Activated CD4-positive, alpha-beta T cell treated with anti-CD3 and anti-CD28 coated beads, Interleukin-2, amount 10 ng/mL, durations not matched to agents 7 days and 5 days (primary cell): ENCODE measurements at places on chromosomes 3 and 15.

- DNase-seq: no peak
Observed at GRCh38 chr3:4313606-4314293, 10.6 kb downstream of the SETMAR start.

GRCh38 chr3:52399593-52399992 is 45.3 kb downstream of the SEMA3G start:
- no peak for DNase-seq

DNA sequence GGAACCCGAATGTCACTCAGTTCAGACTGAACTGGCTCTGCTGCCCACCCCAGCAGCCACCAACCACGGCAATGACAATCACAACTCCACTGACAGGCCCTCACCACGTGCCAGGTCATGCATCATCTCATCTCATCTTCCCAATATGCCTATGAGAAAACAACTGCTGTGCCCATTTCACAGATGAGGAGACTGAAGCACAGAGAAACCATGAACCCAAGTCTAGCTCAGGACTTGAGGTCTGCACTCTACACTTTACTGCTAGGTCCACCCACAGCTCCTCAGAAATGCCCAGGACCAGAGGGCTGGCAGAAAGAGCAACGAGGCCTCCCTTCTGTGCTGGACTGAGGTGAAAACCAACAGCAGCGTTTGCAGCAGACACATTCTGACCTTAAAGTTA is 99.2 kb upstream of the LINGO1 start:
- DNase-seq: no peak

GRCh38 chr3:11282250-11283138 is 10.3 kb downstream of the ATG7 start:
- DNase-seq: no peak

DNA sequence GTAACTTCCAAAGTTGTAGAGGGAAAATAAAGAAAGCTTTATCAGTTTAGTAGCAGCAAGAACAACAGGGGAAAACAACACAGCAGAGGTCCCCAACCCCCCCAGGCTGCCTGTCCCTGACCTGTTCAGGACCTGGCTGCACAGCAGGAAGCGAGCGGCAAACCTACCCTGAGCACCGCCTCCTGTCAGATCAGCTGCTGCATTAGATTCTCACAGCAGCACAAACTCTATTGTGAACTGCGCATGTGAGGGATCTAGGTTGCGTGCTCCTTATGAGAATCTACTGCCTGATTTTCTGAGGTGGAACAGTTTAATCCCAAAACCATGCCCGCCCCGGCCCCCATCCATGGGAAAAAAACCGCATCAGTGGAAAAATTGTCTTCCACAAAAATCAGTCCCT is 40.3 kb downstream of the USP50 start:
- DNase-seq: no peak

DNA sequence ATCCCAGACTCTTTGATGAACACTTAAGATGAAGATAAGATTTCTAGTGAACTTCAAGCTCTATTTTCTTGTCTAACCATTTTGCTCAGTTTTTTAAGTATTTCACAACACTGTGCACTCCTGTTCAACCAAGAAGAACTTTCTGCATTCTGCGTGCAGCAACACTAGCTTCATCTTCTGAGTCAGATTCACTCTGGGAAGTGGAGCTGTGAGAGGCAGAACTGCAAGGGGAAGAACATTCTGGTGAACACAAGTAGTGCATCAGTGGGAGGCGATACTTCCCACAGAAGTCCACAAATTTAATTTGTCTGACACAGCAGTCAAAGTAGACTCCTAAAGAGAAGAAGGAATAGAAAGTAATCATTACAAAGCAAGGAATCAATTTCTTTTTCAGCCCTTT is 18.1 kb downstream of the LRRC58 start:
- no peak for DNase-seq

GRCh38 chr15:85491691-85492090 is 111.3 kb downstream of the AKAP13 start:
- no peak for DNase-seq

- no peak for DNase-seq
Observed at GRCh38 chr3:34070831-34071585, 272.6 kb downstream of the PDCD6IP start.

- DNase-seq: peak; percentile 6
Observed at GRCh38 chr3:9600597-9600996, 47.0 kb upstream of the LHFPL4 start.

DNA sequence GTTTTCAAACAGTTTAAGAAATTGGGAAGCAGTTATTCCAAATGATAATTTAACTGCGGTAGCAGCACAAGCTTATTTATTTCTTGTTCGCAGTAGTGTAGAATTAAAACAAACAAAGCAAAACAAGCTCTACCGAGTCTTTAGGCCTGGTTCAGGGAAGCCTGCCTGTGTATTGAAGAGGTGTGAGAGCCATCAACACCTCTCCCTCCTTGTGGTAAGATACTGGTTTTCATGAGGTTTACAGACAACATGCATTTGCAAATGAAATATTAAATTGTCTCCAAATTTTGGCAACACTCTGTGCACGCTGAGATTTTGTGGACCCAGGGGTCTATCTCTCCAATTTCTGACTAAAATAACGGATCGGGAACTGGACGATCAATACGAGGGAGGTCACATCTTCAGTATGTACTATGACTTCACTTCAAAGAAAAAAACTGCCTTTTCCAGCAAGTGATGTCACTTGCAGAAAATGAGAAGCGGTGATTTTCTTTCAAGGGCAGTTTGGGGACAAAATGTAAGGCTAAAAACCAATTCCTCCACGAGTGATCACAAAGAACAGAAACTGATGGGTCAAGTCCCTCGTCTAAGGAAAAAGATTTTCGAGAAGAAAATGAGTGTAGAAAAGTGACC is 721 bp downstream of the ATR start:
- DNase-seq: no peak

- DNase-seq: no peak
Observed at GRCh38 chr15:77461486-77461885, 40.8 kb downstream of the HMG20A start.

DNA sequence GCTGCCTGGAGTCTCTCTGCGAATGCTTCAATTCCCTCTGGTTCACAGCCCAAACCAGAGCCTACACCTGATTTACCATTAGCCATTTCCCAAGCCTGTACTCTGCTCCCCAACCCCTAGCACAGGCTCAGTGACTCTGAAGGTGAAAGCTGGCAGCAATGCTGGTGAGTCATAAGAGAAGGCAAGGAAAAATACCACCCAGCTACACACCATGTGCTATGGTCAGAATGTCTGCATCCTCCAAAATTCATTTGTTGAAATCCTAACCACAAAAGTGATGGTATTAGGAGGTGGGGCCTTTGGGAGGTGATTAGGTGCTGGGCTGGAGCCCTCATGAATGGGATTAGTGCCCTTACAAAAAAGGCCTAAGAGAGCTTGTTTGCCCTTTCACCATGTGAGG is 117.1 kb upstream of the TJP1 start:
- no peak for DNase-seq

DNA sequence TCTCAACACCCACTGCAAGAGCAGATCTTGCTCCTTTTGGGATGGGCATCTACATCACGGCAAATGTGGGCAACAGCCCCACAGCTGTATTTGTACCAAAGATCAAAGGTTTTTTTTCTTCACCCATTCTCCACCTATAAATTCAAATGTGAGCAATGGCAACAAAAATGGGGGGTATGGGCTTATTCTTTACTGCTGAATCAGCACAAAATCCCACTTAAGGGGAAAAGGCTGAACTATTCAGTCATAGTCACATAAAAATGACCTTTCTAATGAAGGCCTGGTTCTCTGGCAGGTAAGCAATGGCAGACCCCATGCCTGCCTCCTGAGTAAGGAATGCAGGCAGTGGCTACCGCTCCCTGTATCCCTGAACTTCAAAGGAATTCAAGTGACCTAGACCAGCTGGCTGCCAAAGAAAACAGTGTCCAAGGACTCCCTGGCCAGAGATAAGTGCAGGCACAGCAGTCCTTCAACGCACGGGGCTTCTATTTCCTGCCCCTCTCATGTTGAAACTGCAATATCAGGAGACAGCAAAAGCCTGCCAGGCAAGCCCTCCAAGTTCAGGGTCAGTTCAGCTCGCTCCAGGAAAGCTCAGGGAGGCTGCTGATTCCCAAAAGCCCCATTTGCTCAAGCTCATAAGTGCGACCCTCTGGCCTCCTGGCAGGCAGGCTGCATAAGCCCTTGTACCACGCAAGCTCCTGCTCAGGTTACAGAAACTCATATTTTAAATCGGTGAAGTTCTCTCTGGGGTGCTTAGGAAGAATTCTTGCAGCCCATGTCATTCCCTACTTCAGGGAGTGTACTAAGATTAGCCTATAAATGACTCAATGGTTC is 134.1 kb downstream of the PDZRN3 start:
- no peak for DNase-seq

DNA sequence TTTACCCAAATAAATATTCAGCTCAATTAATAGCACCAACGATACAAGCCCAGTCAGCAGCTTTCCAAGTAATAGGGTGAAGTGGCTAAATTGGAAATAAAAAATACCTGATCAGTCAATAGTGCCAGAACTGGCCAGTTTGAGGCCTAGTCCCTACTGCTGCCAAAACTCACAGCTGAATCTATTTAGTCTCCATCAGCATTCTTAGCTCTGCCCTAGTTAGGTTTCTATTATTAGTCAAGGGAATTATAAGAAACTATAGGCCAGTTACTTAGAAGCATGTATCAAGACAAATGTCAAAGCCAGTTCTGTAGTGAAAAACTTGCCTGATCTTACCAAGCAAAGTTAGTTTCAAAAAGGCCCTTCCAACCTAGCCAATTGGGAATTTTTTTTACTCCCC is 146.2 kb upstream of the ZBTB20 start:
- DNase-seq: no peak

DNA sequence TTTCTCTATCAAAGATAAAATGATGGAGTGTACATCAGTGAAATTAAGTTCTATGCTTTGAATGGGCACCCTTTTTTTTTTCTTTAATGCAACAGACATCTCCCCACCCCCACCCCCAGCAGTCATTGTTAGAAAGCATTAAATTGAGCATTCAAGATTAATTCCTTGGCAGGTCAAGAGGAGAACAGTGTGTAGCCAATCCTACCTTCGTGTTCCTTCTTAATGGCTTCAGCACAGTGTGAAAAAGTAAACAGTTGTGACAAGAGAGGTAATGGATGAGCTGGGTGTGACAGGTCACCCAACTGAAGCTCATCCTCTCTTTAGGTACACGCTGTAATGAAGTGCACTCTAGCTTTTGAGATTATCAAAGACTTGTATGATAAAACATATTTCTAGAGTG is 198.5 kb upstream of the RARB start:
- DNase-seq: no peak

GRCh38 chr3:173584838-173585831 is 187.6 kb downstream of the NLGN1 start:
- no peak for DNase-seq

- DNase-seq: no peak
Observed at GRCh38 chr3:51378726-51379125, 6.4 kb upstream of the MANF start.

DNA sequence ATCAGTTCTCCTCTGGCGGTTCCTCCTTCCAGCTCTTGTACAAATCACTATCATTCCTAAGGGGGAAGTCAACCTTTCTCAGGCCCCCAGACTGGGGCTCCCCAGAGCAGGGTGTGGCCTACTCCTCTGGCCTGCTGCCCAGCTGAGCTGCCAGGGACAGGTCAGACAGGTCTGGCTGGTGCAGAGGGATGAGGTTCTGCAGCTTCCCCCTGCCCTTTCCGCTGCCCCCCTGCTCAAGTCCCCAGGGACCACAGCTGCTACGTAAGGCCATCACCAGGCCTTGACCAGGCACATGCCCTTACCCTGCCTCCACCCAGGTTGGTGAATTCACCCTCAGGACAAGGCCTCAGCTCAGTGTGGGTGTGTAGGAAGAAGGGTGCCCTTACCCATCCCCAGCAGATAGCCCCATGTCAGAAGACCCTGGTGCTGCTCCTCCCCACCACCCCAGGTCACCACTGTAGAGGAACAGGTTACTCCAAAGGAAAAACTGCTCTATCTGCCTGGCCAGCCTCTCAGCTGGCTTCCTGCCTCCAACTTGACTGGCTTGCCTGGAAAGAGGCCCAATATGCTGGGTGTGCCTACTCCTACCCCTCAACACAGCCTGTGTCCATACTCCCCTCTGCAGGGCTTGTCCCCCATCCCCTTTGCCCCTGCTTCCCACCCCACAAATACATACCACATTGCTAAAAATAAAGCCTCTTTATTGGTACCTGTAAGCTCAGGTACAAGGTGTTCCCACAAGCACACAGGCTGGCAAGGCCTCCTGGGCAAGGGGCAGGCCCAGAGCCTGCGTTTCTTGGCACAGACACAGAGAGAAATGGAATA is 12.0 kb downstream of the CSRNP1 start:
- no peak for DNase-seq

DNA sequence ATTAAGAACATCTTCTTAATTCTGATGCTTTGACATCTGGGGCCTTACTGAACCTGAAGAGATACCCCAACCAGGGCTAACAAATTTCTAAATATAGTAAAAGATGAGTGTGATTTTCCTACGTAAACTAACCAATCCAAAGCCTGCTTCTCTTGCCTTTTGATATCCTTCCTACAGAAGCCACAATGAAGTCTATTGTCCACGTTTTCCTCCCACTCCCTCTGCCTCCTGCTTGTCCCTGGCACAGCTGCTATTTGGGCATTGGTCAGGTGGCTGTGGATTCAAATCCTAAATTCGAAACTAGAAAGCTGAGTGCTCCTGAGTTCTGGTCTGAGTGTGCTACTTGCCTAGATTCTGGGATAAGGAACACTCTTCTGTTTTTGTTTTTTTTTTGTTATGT is 17.4 kb upstream of the MKRN3 start:
- no peak for DNase-seq

DNA sequence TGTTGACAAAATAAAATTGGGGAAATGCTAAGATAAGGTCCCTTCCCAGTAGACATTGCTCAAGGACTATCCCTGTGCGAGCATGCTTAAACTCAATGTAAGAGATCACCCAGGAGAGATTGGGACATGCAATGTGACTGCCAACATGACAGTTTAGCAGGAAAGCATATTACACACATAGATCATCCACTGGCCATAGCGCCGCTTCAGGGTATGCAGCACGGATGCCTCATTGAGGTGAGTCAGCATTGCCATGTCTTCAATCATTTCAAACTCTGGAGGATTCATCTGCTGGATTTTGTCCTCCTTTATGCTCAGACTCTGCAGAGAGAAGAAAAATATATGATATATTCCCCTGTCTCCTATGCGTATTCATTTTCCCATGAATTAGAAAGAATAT is 8.9 kb downstream of the MYH15 start:
- no peak for DNase-seq
